ENCODE measurements at places on chromosomes 16 and 17.

DNA sequence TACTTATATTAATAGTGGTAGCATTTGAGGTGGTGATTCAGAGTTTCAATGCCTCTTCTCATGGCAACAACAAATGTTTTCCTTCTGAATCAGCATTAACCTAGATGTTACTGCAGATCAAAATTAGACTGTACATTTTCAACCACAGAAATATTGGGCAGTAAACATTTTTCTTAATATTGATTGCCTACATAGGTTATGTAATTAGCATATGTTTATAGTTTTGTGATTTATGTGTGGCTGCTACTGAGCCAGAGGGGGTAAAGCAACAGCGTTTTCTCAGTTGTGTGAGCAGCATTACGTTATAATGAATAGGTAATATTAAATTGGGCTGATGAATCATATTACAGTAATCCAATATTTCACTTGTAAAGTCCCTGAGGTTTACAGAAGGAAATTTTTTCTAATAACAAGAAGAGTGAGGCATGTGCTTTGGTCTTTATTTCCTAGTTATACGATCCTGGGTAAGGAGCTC lies 18.8 kb upstream of the BMERB1 start:
- no peak for DNase-seq

DNA sequence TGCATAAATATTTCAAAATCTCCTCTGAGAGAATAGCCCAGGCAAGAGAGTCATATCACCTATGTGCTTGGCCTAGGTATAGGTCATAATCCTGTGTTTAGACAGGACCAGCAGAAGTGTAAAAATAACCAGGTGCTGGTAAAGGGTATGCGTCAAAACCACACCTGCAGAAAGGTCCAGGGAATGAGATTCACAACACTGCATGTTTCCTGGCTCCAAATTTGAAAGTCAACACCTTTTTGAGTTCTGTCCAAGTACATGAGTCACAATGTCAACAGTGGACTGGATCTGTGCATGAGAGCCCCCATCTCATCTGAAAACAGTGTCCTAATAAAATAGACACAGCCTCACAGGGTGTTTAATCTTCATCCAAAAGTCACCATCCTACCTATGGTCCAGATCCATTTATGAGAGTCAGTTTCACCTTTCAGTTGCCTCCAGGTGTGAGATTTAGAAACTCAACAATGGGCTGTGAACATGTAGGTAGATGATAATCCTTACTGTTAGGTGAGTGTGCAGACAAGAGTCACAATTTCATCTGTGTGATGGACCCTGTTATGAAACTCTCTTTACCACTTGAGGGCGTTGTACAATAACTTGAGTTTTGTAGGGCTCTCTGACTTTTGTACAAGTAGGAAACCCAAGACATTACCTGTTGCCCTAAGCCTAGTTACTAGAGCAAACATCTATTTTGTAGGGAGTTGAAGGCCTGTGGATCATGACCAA lies 2100.7 kb downstream of the TP53TG3F start:
- DNase-seq, result peak; percentile 48

- no peak for DNase-seq
These were observed 51.2 kb downstream of the COTL1 start for GRCh38 chr16:84566545-84567257.

DNA sequence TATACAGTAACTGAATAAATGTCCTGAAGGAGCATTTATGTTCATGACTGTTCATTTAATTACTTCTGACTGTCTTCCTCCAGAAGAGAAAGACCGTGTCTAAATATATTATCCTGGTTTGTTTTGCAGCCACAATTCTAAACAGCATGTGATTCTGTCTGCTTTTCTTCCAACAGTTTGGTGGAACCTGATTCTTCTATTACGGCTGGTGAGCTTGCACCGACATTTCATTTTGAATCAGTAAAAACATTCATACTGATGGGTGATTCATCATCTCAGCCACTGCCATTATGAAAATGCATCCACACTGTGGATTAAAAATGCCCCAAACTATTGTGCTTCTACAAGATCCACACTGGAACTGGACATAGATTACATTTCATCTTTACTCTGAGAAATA lies 16.9 kb downstream of the KNOP1 start:
- DNase-seq, result no peak

DNA sequence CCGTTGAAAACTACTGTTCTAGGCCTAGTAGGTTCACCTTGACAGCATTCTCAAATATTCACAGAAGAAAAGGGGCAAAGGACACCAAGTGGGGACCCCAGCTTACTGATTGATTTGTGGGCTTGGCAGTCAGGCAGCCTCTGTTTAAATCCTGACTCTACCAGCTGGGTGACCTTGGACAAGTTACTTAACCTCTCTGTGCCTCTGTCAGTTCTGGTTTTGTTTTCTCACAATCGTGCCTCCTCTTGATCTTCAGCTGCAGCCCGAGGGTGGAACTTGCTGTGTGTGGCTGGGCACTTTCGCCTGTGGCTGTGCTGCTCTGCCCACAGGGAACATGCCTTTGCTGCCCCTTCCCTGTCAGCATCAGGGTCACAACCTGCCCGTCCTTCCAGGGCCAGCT lies 17.8 kb downstream of the RAP1GAP2 start:
- DNase-seq, result no peak

- DNase-seq, result no peak
These were observed 261.0 kb downstream of the SOX9 start for GRCh38 chr17:72381597-72382397.

DNA sequence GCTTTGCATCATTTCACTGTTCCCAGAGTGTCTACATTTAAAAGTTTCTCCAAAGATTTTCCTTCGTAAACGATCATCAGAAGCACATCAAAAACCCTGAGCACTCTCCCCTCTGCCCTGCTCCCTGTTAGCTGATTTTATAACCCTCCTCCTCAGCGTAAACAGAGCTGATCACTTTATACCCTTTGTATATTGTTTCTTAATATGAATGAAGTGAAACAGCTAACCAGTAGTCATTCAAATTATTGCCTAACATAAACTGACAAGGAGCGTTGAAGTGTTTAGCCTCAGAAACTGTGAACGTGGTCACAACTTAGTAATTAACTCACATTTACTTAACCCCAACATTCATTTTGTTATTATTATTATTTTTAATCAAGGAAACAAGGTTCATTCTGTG lies 160.0 kb upstream of the FOXF1 start:
- DNase-seq, result no peak

DNA sequence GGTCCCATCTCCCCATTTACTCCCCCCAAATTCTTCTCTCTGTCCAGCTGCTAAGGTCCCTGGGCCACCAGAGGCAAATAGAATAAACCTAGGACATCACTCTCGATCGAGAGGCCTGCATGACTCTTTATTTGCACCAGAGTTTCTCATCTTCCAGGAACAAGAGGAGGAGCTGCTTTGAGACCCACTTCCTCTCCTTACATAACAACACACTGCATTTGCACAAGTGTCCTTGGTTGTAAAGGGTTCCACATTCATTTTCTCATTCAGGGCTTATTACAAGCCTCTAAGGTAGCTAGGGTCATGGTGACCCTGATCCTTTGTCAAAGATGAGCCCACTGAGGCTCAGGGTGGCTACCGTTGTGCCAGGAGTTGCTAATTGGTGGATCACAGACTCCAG lies 38.1 kb upstream of the RHOT1 start:
- DNase-seq, result no peak

DNA sequence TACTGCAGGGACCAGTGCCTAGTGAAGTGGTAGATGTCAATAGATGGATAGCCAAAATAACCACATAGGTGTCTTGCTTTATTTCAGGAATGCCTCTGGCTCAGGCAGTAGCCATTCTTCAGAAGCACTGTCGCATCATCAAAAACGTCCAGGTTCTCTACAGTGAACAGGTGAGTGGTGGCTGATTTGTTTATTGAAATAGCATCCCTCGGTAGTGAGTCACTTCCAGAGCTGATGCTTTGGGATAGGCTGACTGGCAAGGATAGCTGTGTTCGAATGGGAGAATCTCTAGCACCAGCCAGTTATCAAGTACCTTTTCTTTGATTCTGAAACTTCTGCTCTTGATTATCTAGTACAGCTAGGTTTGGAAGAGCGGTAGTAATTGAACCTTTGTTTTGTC lies 10.3 kb downstream of the PHAF1 start:
- no peak for DNase-seq

DNA sequence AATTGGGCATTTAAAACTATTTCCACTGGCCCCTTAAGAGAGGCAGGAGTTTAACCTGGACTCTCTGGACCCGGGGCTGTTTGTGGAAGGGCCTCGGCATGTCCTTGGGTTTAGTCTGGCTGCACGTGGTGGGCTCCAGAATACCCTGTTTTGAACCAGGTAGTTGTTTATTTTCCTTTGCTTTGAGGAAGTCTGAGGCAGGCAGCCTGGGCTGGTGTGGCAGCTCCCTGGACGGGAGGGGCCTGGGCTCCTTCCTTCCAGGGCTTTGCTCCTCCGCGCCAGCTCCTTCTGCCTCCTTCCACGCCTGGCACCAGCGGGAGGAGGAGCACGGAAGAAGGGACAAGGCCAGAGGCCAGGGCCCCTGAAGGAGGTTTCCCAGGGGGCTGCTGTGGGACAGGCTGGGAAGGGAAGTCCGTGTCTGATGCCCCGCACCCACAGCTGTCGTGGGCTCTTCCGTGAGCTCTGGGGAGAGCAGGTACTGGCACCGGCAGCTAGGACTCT lies 15.5 kb downstream of the BANP start:
- DNase-seq, result no peak

- peak; percentile 64 for DNase-seq
These were observed 753.2 kb upstream of the EEF2KMT start for GRCh38 chr16:5850632-5851392.

- no peak for DNase-seq
These were observed 39.4 kb downstream of the HS3ST3A1 start for GRCh38 chr17:13562271-13562800.

DNA sequence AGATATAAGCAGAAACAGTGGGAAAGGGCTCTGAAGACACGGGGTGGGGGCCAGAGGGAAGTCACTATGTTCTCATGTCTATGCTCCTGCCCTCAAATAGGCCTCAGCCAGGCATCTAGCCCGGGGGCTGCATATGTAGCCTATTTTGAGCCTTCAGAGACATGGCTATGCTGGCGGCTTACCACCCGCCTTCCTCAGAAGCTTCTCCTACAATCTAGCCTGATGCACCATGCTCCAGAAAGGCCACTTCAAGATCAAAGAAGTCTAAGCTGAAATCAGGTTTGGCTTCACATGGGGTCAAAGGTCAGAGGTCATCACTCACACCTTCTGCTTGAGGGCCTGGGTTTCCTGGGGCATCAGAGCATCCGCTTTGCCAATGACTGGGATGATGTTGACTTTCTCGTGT lies 1.6 kb downstream of the SEPTIN1 start:
- DNase-seq, result no peak

DNA sequence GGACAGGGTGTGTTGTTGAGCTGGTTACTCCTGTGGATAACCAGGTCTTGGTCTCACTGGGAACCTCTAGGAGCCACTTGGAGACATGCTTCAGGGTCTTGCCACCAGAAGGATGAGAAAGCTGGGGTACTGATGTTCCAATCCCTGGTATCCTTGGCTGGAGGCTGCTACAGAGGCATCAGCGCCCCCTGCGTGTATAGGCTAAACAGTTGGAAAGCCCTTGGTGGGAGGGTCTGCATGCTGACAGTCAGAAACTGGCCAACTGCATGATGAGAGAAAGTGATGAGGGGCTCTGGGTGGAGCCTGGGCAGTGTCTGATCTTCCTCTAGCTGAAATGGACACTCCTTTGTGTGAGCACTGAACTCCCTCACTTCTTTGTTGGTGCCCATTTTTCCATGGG lies 536.9 kb downstream of the XYLT1 start:
- DNase-seq, result no peak

DNA sequence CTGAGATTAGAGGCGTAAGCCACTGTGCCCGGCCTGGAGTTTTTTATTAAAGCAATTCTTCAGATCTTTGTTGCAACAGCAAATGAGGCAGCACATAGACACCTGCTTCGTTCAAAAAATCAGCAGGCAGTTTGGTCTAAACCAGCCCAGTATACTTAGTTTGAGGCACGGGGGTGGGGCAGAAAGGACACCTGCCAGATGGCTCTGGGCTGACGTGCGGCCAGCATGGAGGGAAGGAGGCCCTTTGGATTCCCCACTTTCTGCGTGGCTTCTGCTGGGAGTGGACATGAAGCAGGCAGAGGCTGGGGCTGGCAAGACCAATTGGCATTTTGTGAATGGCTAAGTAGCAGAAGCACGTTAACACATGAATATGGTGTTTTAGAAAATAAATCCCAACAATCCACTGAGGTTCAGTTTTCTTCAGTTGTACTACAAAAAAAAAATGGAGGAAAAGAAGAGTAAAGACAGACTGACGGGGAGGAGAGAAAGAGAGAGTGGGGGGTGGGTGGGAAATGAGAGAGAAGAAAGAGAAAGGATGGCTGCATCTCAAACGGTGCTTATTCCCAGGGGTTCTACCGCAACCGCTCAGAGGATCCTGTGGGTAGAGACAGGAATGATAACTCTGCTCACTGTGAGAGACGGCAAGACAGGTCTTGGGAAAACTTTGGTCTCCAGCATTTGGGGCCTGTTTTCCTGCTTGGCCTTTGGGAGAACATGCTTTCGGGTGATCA lies 16.3 kb downstream of the C16orf46 start:
- DNase-seq, result no peak

DNA sequence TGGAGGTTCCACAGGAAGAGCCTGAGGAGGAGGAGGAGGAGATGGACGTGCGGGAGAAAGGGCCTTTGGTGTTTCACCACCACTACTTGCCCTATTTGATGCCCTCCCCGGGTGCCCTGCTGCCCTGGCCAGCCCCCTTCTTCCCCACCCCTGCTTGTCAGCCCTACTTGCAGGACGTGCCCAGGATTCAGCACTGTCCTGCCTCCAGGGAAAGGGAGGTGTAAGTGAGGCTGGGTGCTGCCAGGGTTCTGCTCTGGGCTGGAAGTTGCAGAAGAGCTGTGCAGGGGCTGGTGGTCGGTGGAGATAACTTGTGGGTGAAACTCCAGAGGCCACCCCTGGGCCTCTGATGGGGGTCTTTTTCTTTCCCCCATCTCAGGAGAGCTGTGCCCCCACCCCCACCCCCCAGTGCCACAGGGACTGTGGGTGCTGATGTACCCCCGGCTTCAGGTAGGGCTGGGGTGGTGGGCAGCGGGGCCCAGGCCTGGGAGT lies 3.0 kb downstream of the PRR29 start:
- DNase-seq, result no peak

- no peak for DNase-seq
These were observed 706 bp downstream of the C16orf95 start for GRCh38 chr16:87316450-87316922.

DNA sequence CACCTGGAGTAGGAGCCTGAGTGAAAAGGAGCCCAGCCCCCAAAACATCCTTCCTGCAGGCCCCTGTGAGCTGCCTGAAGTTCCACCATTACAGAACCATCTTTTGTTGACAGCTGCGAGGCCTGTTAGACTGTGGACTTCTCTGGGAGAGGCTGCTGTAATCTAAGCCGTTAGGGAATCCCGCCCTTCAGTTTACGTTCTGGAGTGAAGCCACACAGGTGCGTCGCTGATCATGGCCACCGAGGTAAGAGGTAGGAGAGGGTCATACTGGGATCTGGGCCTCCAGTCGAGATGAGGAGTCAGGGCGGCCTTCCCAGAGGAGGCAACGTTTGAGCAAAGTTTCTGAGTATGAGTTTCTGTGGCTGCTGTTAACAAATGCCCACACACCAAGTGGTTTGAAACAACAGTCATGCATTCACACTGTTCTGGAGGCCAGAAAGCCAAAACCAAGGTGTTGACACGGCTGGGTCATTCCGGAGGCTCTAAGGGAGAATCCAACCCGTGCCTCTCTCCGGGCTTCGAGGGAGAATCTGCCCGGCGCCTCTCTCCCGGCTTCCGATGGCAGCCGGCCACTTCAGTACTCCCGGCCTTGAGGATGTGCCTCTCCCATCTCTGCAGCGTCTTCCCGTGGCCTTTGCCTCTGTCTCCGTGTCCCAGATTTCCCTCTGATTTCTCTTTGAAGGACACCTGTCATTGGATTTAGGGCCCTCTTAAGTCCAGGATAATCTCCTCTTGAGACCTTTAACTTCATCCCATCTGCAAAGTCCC lies 26.6 kb upstream of the ATP2C2 start:
- no peak for DNase-seq

- no peak for DNase-seq
These were observed 21.1 kb downstream of the KCTD19 start for GRCh38 chr16:67305216-67306071.

Data from RPMI8226 (cell line).